ENCODE measurements at places on chromosomes 6 and 20. TPM values are rescaled to one million over a fixed set of nuclear protein-coding genes. Genes with fewer than 3 reads are reported as not detected.

KCNQ5 gene
- total RNA-seq: 1.1 TPM

RPS6KA2 gene
- total RNA-seq: 44.7 TPM

GRCh38 chr20:34874094-34874654 lies 1.5 kb upstream of the GGT7 start:
- DNase-seq: peak; percentile 88
- no peak overlapping the region for H3K4me3 ChIP-seq
- no peaks in the 10 kb centered on the region for H3K27me3 ChIP-seq
- peak overlapping the region; percentile 91 for H3K27ac ChIP-seq

DNA sequence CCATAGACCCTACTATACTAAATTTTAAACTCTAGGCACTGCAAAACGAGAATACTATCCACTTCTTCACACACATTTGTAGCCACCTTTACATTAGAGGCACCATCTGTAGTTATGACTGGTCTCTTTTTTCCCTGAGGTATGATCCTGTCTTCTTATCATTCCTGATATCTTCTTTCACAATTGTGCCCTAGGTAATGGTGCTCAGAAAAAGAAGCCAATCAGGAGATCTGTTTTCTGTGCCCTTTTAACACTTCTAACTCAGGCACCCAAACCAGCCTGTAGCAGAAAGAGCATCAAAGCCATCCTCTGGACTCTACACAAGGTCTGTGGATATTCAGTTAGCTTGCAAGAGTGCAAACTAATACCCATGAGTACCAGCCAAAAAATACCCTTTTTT lies 149.7 kb upstream of the SGK1 start:
- H3K36me3 ChIP-seq: no peaks in the 10 kb centered on the region
- no peak overlapping the region for H3K27ac ChIP-seq
- H3K27me3 ChIP-seq: no peaks in the 10 kb centered on the region
- no peak overlapping the region for H3K4me3 ChIP-seq

TAGAP gene
- 1.6 TPM for total RNA-seq

- no peak overlapping the region for H3K4me3 ChIP-seq
- H3K36me3 ChIP-seq: no peaks in the 10 kb centered on the region
- H3K27me3 ChIP-seq: no peaks in the 10 kb centered on the region
- no peaks in the 10 kb centered on the region for H3K4me1 ChIP-seq
Observed at GRCh38 chr6:129100164-129100563, 217.2 kb downstream of the LAMA2 start.

DNA sequence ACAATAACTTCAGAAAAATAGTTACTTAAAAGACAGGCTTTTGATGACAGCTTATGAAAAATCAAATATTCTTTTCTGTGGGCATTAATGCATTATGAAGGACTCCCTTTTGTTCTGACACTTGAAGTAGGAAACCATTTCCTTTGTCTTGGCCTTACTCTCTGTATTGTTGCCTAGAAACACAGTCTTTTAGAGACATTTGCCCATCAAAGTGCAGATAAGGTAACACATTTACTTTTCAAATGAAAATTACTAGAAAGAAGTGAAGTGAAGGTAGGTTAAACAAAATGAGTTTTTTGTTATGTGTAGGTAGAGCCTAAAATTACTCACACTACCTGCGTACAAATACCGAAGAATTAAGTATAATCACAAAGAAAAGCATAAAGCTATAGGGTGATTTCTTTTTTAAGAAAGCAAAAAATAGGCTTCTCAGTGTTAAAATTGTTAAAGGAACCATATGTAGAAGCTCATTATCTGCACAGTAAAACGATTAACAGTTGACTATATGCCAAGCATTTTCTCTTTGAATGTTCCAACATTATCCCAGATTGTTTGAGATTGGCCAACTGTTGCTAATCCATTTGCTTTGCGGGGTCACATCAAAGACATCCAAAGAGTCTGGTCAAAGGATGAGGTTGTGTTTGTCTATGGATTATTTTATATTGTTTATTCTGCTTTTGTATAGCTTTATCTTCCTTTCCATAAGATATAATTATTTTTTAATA lies 542.0 kb upstream of the RNF217 start:
- no peaks in the 10 kb centered on the region for H3K36me3 ChIP-seq
- H3K4me3 ChIP-seq: no peak overlapping the region
- no peaks in the 10 kb centered on the region for H3K4me1 ChIP-seq
- H3K27me3 ChIP-seq: no peaks in the 10 kb centered on the region
- DNase-seq: no peak

SUMO4 gene
- 6.1 TPM for total RNA-seq

Data from sigmoid colon (tissue), 7 donors.